Neural crest cell (in vitro differentiated cells): ENCODE measurements at places on chromosomes 3 and 15. TPM values are rescaled to one million over a fixed set of nuclear protein-coding genes. Genes with fewer than 3 reads are reported as not detected.

Gene SAMMSON
- not detected in 2 replicates for total RNA-seq

Gene FAM81A
- total RNA-seq, result 3.8 and 4.2 TPM in 2 replicates

Gene CCDC54
- not detected in 2 replicates for total RNA-seq

Gene ITGB5
- total RNA-seq, result 66.1 and 81.9 TPM in 2 replicates

Gene STAC
- 0.93 and 1.3 TPM in 2 replicates for total RNA-seq

DNA sequence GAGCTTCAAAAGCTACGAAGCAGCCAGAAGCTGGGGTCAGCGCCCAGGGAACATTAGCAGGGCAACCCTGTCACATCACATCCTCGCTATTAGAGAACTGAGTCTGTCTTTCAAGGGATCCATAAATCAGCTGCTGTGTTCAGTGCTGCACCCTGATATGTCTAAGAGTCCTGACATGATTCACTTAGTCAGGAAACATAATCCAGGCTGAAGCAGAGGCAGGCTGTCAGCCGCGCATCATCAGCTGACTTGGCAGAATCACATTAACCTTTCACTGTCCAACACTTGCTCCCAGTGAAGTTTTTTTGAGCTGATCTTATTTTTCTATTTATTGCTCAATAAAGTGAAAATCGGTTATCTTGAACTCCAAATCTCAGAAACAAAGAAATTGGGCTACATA lies 23.5 kb downstream of the MYH15 start:
- DNase-seq, result no peak

GRCh38 chr15:90249203-90249863 lies at the start of gene TTLL13:
TTLL13 (plus strand) TSS chr15:90249556; CDS start chr15:90250631, 1,075 bp downstream.
- peak; percentile 97 for DNase-seq

- DNase-seq, result no peak
These were observed 44.5 kb downstream of the OSBPL10 start for GRCh38 chr3:31936420-31937060.

GRCh38 chr3:111862415-111862814 lies 3.4 kb downstream of the PHLDB2 start:
- no peak for DNase-seq

DNA sequence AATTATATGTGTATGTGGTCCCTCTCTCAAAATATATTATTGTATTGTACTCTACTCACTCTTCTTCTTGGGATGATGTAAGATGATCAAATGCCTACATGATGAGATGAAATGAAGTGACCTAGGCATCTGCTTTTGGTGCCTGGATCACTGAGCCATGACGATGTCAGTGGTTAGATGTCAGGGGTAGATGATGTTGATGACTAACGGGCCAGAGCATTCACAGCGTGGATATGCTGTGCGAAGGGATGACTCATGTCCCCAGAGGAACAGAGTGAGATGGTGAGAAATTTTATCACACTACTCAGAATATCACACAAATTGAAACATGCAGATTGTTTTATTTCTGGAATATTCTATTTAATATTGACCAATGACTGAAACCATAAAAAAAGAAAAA lies 233.9 kb upstream of the CADM2 start:
- no peak for DNase-seq

- DNase-seq, result no peak
These were observed 13.5 kb upstream of the SKIC8 start for GRCh38 chr15:78312957-78313356.

- no peak for DNase-seq
These were observed 420.2 kb upstream of the ROBO1 start for GRCh38 chr3:80187981-80188380.

- no peak for DNase-seq
These were observed 29.7 kb downstream of the SEMA7A start for GRCh38 chr15:74403991-74404563.

DNA sequence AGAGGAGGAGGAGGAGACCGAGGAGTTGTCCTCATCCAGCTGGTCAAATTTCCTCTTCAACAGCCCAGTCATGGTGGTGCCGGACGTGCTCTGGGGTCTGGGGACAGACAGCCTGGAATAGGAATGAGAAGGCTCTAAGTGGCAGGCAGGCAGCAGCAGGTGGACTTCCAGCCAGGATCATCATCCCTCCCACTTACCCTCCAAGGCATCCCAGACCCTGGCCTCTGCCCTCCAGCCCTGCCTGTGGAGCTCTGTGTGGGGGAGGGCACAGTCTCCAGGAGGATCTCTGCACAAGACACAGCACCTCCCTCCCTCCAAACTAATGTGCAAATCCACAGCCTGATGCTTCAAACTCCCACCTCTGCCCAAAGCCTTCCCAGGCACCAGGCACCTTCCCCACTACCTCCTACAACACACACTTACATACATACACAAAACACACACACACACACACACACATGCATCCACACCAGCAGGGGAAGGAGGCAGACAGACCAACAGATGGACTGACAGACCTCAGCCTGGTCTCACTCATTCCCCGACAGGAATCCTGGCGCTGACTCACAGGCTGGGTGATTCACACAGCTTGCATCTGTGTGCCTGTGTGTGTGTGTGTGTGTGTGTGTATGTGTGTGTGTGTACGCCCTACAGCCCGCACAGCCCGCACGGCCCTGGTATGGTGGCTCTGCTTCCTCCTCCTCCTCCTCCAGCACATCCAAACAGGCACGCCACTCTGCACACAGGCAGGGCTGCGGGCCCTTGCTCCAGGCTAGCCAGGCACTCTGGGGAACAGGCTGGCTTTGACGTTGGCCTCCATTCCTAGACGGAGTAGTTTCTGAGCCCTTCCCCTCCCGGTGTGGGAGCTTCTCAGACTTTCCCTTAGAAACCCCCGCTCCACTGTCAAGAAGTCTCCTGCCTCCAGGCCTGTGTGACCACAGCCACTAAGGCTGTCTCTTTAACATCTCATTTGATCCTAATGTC lies 6.5 kb downstream of the CSRNP1 start:
- no peak for DNase-seq

DNA sequence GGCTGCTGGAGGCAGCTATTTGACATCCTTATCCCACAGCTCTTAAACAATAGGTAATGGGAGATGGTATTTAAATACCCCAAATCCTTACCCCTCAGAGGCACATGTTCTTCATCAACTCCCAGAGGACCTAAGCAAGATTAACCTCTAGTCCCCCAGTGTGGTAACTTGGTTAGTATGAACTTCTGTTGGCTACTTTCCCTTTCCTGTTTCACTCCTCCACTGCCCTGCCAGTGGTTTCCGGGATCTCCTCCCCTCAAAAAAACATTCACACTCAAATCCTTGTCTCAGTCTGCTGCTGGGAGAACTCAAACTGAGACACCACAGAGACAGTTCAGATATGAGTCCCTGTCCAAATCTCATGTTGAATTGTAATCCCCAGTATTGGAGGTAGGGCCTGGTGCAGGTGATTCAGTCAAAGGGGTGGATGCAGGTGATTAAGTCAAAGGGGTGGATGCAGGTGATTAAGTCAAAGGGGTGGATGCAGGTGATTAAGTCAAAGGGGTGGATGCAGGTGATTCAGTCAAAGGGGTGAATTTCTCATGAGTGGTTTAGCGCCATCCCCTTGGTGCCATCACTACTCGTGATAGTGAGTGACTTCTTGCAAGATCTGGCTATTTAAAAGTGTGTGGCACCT lies 335.0 kb upstream of the CTNNB1 start:
- no peak for DNase-seq

DNA sequence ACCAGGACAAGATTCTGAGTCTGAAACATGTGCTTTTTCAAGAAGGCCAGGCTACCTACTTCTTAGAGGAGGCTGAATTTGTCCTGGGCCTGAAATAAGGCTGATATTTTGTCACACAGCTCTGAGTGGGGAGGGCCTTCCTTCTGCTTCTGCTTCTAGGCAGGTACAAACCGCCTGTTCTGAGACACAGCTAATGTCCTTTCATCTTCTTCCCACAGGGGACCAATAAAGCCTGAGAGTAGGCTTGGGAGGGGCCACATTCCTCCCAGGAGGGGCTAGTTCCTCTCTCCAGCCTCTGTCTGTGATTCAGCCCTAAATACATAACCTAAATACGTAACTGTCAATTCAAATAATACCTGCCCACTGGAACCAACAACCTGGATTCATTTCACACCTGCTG lies 34.8 kb downstream of the CRYGS start:
- DNase-seq, result no peak

DNA sequence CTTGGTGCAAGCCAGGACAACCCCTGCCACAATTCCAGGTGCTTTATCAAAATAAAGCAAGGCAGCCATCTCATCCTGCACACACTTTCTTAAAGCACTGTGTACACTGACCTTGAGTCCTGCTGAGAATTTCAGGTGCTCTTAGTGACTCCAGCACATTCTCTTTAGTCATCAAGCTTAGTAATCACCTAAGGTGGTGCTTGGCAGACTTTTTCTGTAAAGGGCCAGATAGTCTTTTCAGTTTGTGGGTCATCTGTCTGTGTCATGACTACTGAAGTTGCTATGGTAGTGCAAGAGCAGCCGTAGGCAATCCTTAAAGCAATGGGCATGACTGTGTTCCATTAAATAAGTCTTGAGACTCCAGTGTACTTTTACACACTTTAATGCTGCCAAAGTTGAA lies 36.4 kb downstream of the RIOX2 start:
- no peak for DNase-seq

DNA sequence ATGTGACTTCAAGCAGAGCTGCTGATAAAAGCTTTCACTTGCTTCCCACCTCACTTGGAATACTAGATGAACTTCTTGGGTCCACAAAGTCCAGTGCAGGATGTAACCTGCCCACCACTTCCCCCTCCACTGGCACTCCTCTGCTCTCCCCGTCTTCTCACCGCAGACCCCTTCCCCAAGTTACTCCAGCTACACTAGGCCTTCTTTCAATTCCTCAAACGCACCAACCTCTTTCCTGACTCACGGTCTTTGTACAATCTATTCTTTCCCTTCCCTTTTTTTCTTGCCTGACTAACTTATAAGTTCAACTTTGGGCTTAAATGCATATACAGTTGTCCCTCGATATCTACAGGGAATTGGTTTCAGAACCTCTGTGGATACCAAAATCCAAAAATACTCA lies 5.2 kb upstream of the ATP13A3 start:
- DNase-seq, result no peak
